ENCODE measurements at places on chromosomes 16 and 17.

GRCh38 chr17:81400996-81401722 lies 5.9 kb downstream of the BAHCC1 start:
- DNase-seq: no peak

GRCh38 chr16:642189-643049 lies 791 bp downstream of the MCRIP2 start:
- DNase-seq: peak; percentile 72

GRCh38 chr17:83154311-83155127 lies 75.1 kb downstream of the METRNL start:
- peak; percentile 22 for DNase-seq

DNA sequence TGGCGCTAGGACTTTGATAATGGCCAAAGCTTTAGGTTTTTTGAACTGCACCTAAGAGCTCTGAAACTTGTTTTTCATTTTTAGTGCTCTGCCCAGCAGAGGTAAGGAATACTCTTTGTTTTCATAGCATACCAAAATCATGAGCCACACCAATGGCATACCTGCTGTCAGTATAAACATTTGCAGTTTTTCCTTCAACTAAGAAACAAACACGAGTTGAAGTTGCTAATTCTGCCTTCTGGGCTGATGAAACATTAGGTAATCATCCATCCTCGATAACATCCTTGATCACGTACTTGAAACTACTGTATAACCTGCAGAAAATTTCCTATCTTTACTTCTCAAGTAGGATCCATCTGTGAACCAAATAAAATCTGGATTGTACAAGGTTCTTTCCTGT lies 20.6 kb upstream of the B4GALNT2 start:
- no peak for DNase-seq

DNA sequence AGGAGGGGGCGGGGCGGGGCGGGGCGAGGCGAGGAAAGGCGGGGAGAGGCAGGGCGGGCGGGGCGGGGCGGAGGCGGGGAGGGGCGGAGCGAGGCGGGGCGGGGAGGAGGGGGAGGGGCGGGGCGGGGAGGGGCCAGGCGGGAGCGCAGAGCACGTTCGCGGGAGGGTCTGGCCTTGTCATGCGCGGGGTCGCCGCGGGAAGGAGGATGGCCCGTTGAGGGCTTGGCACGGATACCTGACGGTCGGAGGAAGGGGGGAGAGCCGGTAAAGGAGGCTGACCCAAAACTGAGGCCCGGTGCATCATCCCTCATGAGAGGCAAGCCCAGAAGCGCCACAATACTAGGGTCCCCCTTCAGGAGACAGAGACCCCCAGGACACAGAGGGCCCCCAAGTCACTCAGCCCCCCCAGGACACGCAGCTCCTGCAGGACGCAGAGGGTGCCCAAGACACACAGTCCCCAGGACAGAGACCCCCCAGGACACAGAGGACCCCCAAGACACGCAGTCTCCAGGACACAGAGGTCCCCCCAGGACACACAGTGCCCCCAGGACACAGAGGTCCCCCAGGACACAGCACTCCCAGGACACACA lies 593 bp upstream of the WDR45B start:
- peak; percentile 67 for DNase-seq
